ENCODE measurements at places on chromosomes 5 and 9. TPM values are rescaled to one million over a fixed set of nuclear protein-coding genes. Genes with fewer than 3 reads are reported as not detected.

The ZFP2 gene
- total RNA-seq: 0.54 TPM

The BSPRY gene
- total RNA-seq: 0.17 TPM

The CCL21 gene
- not detected for total RNA-seq

The SPINK6 gene
- 1.9 TPM for total RNA-seq

The ANKRD33B gene
- total RNA-seq: 3.1 TPM

DNA sequence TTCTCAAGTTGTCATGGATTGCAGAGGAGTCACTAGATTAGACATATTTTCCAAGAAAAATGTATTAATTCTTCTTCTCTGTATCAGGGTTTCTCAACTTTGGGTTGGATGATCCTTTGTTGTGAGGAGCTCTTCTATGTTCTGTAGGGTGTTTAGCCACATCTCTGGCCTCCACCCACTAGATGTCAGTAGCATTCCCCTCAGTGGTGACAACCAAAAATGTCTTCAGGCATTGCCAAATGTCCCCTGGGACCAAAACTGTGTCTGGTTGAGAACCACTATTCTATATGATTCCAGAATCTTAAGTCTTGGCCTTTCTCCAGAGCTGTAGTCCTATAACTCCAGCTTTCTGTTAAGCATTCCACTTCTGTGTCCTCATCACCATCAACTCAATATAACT is 220.9 kb downstream of the KIAA0825 start:
- DNase-seq: no peak

DNA sequence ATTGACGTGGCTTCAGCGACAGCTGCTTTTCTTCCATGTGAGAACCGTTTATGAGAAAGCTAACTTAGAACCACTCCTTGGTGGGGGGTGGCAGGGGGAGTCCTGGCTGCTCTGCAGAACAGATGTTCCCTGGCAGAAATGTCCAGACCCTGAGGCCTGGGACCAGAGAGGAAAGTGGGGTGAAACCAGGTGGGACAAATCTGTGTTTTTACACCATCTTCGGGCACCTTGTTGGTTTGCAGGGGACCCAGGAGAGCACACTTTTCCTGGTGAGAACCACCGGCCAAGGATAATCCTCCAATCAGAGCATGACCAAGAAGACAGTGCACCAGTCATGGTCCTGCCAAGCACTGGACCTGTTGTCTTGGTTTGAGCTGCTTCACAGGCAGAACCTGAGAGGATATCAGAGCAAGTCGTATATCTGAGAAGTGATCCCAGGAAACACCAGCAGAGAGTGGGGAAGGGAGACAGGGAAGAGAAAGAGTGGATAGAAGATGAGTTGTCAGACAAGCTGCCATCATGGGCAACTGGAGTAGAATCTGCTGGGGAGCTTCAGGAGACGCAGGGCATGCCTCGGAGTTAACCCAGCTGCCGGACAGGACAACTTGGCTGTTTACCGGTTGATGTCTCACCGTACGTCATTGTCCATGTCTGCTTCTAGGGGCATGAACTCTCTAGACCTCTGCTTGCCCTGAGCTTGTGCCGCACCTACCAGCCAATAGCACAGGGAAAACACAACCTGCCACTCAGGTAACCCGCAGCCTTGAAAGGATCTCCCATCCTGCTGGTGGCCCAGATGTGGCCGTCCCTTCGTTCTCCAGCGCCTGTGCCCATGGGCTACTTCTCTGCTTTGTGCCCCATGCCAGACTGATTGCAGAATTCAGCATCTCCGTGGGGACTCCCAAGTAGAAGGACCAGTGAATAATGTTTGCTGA is 178.4 kb upstream of the MVB12B start:
- no peak for DNase-seq

DNA sequence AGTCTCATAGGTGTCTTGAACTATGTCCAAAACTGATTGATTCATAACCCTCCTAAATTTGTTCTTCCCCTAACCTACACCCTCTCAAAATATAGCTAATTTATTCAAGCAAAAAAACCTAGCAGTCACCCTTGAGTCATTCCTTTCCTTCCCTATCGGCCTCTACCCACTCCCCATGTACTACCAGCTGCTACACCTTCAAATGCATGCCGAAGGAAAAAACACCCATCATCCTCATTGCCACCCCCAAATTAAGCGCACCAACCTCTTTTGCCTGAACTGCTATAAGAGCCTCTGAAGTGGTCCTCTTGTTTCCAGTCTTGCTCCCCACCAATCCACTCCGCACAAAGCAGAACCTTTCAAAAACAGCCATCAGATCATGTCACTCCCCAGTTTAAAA is 12.6 kb downstream of the LIFR start:
- no peak for DNase-seq

DNA sequence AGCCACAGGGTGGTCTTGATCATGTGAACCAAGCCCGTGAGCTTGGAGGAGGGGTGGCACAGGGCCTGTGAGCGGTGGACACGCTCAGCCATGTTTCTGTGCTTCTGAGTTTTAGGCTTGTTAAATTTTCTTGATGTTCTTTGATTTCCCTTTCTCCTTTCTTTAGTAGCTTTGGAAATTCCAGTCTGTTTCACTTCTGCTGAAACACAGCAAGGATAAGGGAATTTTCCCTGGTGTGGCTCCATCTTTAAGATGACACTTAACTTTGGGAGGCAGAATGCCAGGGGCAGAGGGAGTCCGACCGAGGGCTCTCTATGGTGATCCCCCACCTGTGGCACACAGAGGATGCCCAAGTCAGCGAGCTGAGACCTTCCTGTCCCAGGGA is 29.7 kb upstream of the BASP1 start:
- no peak for DNase-seq

DNA sequence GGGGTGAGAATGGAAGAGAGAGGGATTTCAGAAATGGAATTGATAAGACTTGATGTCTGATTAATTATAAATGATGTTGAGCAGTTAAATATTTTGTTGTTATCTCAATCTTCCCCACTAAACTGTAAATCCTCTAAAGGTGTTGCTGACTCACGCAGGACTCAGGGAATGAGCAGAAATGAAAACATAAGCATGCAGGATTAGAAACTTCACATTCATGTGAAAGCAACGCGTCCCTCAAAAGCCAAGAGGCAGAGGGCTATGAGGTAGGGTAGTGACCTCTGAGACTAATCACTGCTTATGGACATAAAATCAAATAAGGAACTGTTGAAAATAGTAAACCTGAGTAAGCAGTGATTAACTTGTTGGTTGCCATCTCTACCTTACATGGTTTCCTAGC is 21.1 kb downstream of the ADAMTSL1 start:
- no peak for DNase-seq

DNA sequence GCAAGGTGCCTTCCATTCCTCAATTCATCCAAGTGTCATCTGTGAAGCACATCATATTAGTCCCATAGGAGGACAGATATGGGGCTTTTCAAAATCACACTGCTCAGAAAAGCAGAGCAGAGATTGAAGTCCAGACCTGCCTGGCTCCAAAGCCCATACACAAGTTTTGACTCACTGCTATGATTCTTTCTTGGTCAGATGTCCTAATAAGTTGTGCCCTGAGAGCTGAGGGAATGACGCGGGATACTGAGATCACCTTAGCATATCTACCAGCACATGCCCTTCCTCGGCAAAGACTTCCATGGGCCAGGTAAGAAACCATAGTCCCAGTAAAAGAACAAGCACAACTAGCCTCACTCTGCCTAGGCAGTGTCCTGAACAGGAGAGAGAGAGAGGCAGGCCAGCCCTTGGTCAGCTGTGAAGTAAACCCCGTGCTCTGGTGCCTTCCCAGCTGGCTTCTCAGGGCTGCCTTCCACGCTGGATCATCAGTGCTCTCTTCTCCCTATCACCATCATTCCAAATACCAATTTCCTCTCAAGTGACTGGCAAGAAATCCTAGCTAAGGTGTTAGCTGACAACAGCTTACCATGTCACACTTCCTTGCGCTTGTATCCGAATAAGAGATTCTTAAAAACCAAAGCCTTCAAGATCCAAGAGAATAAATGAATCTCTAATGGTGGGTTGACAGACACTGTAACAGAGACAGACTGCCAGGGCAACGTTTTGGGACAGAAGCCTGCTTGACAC is 73.2 kb downstream of the SIL1 start:
- DNase-seq: no peak

DNA sequence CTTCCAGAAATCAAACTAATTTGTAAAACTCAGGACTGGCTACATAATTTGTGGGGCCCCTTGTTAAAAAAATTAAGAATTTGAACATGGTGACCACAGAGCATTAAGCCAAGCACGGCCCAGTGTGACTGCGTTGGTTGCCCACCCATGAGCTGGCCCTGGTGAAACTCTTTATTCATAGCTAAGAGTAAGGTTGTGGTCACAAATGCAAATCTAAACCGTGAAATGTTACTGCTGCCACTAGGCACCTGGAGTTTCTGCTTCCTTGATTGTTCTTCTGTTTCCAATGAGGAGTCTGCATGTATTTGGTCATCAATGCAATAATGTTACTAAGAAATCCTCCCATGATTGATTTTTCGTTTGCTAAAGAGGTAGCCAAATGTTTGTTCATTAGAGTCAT is 4.2 kb downstream of the GCNT1 start:
- DNase-seq: no peak

DNA sequence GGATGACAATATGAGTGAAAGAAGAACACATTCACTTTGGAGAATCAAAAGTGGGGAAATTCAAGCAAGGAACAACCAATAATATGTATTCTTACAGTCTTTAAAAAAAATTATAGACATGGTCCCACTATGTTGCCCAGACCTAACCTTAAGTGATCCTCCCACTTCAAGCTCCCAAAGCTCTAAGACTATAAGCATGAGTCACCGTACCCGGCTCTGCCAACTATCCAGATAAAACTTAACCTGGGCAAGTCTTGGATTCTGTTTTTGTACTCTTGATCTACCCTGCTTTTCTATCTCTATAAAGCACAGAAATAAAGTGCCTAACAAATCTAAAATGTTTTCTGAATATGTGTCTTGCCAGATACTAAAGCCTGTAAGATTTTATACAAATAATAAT is 30.9 kb downstream of the CEMIP2 start:
- peak; percentile 66 for DNase-seq

- no peak for DNase-seq
Measured at GRCh38 chr9:88429595-88430430, 41.6 kb downstream of the SPIN1 start.

DNA sequence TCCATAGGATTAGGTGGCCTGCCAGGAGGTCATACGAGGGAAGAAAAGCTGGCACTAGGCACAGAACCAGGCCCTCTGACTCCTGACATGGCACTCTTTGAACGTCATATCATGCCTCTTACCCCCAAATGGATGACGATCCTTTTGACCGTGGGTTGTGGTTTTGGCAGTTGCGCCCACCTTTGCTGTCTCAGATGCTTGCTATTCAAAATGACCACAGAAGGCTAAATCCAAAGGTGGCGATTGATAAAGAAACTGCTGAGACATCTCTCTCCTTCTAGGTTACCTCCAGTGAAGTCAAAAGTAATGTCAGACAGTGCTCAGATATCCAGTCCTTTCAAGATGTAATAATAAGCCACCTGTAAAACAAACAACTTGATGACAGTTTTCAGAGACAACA is 385.0 kb downstream of the EFNA5 start:
- no peak for DNase-seq

DNA sequence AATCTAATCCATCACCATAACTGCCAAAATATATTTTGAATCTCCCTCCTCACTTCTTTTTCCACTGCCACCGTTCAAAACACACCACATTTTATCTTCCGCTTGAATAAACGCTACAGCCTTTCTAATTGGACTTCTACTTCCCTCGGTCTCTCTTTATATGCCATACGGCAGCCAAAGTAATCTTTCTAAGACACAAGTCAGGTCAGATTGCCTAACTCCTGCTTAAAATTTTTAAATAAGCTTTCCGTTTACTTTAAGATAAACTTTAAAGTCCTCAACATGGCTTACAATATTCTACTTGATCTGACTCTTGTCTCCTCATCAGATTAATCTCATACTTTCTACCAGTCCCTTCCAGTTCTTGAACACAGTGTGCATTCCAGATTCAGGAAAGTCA is 9.7 kb downstream of the AFF4 start:
- no peak for DNase-seq

DNA sequence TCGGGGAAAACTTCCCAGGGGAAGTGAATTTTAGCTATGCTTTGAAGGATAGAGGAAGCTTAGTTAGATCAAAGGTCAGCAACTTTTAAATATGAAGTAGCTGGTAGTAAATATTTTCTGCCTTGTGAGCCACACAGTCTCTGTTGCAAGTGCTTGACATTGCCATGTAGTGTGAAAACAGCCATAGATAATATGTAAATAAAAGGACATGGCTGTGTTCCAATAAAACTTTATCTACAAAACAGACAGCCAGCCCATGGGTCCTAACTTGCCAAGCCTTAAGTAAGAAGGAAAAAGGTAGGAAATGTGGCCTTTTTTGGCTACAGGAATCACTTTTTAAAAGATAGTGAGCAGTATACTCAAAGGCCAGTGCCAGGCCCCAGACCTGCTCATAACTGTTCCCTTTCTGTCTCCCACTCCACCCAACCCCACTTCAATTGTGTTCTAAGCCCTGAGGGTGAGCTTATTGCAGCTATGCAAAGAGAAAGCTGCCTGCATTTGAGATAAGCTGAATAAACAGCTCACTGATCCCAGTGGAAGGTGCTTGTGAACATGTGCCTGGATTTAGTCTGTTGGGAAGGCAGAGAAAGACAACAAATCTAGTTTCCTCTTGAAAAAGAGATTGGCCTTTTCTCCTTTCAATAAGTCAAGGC is 113.0 kb upstream of the TRIM32 start:
- DNase-seq: no peak
